ENCODE measurements at places on chromosomes 5 and 9. TPM values are rescaled to one million over a fixed set of nuclear protein-coding genes. Genes with fewer than 3 reads are reported as not detected.
A peak's percentile ranks its signal among the peaks of the same experiment; 100 is the strongest.

DNA sequence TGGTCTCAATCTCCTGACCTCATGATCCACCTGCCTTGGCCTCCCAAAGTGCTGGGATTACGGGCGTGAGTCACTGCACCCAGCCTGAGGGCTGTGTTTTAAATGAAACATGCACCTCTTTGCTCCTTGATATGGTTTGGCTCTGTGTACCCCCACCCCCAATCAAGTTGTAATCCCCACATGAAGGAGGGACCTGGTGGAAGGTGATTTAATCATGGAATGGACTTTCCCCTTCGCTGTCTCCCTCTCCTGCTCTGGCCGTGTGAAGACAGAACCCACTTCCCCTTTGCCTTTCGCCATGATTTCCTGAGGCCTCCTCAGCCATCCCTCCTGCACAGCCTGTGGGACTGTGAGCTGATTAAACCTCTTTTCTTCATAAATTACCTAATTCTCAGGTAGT, 12.5 kb upstream of the NOTCH1 start:
- DNase-seq: no peak

DNA sequence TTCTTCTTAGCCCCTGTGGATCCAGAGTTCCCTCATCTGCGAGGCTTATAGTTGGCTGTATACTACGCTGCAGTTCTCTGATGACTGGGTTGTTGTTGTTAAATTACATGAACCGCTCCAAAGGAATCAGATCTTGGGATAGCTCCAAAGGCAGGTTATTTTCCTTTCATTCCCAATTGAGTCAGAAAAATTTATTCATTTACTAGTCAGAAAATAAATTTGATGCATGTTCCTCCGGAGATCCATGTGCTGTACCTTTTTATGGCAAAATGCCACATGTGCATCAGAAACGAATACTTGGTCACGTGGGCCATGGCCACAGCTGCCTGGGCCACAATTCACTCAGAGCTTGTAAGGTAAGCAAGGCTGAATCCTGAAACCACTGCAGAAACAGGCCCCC, 304.0 kb downstream of the NR2F1-AS1 start:
- no peak for DNase-seq

DNA sequence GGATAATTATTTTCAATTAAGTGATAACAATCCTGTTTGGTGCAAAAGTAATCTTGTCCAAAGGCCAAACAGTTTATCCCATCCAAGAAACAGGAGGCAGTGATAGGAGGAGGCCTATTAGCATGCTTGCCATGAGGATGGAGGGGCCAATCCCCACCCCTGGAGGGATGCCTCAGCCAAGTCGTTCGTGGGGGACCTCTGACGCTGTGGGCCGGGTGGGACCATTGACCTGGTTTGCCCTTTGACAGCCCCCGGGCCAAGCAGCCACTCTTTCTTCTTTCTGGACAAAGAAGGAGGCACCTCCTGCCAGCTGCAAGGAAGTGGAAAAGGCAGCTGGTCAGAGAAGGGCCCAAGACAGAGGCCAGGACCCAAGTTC, 39.5 kb upstream of the GRHPR start:
- no peak for DNase-seq

DNA sequence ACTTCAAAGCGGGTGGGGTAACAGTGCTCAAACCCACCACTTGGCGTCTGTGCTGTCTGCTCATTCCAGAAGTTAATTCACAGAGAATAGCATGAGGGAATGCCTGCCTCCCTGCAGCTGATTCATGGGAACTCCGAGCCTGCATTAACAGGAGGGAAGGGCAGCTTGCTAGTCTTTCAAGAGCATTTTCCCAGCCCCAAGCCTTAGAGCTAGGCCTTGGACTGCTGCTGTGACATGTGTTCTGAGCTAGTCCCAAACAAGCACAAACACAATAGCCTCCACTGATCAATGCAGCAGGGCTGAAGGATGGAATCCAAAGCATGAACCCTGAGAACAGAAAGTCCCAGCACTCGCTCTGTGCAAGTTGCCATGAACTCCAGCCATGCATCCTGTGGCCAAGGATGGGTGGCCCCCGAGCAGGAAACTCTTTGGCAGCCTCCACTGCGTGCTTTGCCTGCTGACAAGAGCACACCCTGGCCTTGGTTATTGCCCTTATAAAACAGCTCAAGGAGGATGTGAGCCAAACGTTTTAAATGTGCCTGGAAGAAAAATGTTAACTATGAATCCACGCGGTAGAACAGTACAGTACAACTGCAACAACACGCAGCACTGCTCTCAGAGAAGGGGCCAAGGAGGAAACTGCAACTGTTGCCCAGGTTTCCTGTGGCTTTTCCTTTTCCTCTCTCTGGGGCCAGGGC, 653.1 kb upstream of the KLF4 start:
- peak; percentile 81 for DNase-seq

DNA sequence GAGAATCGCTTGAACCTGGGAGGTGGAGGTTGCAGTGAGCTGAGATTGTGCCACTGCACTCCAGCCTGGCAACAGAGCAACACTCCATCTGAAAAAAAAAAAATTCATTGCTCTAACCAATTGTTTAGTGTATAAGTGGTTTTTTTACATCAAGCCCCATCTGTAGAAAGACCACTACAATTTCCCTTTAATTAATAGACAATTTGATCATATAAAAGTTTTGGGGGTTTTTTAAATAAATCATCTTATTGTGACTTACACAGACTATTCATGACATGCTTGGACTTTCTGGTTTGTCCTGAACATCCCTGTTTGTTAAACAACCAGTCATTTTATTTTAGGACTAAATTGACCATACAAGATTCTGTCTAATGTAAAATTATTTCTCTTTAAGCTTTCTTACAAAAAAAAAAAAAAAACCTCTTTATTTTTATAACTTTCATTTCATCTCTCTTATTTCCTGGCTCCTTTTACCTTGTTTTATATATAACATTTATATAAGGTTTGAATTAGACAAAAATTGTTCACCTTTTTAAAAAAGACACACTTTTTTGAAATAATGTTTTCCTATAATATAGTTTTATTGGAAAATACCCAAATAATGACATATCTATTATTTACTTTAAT, 9.8 kb upstream of the FANCC start:
- no peak for DNase-seq

DNA sequence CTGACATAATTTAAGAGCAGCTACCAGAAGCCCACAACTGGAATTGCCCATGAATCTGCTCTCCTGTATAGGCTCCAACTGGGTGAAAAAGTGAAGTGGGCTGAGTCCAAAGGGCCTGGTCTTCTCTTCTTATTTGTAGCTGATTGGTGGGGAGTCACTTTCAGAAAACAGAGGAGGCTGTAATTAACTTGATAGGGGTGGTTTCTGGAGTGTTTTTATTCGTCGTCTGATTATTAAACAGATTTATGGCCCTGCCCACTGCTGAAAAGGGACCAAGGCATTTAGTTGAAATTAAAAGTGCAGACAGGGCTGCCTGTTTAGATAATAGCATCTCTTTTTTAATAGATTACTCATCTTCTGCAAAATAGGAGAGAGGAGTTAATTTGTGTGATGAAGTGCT, 81.0 kb upstream of the SAP30L start:
- DNase-seq: no peak

DNA sequence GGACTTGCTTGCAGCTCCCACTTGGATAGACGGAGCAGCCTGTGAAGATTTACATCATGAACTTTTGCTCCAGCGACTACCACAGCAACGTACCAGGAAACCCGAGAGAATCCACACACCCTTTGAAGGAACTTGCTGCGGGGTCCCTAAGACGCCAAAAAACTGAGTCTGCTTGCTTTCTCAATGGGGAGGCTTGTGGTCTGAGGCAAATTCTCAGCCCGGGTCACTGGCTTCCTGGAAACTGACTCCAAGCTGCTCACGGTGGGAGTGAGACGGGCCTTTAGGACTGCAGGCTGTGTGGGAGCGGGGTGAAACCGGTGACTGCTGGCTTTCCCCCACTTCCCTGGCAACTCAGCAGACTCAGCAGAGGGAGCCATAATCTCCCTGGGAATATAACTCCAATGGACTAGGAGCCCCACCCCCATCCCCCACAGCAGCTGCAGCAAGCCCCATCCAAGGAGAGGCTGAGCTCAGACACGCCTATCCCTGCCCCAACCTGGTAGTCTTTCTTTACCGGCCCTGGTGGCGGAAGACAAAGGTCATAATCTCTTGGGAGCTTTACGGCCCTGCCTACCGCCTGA, 466.0 kb downstream of the CAAP1 start:
- DNase-seq: no peak

GRCh38 chr9:37963936-37964739, 60.2 kb upstream of the SLC25A51 start:
- DNase-seq: peak; percentile 82

GRCh38 chr5:134141331-134142050, 27.0 kb downstream of the TCF7 start:
- DNase-seq: no peak

GRCh38 chr9:27633764-27634163, 60.5 kb upstream of the C9orf72 start:
- no peak for DNase-seq

GRCh38 chr5:98179791-98180755, 593.4 kb upstream of the RGMB start:
- no peak for DNase-seq

- peak; percentile 89 for DNase-seq
Observed at GRCh38 chr9:33161011-33161588, 6.0 kb downstream of the B4GALT1 start.

DNA sequence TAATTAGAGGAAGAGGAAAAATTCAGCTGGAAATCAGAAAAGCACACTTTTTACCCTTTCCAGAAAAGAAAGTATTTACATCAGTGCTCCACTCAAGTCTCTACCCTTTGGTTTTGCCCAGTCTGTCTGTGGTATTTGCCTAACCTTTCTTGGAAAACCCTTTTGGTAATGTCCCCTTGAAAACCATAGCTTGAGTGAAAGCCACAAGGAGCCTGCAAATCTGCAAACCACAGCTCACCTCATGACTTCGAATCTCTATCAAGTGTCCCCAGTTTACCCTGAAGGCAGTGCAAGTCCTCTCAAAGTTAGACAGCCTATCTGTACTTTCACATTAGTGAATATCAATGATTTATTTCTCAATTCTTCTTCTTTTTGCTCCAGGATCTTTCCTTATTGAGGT, 162.1 kb upstream of the TSLP start:
- no peak for DNase-seq

DNA sequence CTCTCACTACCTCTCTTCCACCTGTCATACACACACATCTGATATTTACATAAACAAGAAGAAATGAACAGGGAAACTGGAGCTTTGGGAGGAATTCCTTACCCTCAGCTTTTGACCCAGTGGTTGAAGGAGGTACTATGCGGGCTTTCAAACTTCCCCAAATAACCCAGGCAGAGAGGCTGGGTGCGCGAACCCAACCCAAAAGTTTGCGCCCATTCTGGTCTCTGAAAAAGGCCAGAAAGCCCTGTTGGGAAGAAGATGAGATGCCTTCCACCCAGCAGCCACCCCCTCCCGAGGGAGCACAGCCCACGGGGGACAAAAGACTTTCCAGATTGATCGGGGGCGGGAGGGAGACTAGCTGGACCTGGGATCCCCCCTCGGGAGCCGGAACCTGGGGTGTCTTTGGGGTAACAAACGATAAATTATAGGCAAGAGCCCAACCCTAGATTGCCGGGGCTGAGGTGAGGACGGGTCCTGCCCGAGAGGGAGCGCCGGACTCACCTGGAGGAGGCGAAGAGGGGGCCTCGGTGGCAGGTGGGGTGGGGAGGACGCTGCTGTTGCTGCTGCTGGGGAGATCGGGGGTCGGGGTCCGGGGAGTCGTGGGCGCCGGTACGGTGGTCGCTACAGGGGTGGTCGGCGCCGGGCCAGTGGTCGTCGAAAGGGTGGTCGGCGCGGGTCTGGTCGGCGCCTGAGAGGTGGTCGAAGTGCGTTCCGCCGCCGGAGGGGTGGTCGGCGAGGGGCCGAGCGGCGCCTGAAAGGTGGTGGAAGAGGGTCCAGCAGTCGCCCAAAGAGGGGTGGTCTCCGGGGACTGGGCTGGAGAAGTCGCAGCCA, 798 bp downstream of the MEGF9 start:
- DNase-seq: no peak

- DNase-seq: no peak
Observed at GRCh38 chr9:133669182-133669801, 33.1 kb downstream of the DBH start.

DNA sequence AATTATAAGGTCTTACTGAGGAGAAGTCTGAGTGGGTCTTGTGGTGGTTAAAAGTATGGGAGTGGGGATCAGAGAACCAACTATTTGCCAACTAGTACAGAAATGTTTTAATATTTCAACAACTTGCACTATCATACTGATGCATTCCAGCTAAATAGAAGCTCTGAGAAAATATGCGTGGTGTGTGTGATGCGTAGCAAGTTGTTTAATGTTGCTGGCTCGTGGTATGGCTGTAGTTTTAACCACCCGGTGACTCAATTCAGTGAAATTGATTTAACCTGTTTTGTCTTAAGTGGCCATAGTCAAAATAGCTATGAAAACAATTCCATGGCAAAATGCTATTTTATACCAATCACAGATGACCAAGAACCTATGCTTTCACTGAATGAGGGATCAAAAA, 176.5 kb upstream of the SLC24A2 start:
- no peak for DNase-seq

- DNase-seq: peak; percentile 77
Observed at GRCh38 chr9:115289757-115290208, 171.8 kb upstream of the TNC start.

- no peak for DNase-seq
Observed at GRCh38 chr5:142724821-142725220, 38.9 kb upstream of the FGF1 start.

DNA sequence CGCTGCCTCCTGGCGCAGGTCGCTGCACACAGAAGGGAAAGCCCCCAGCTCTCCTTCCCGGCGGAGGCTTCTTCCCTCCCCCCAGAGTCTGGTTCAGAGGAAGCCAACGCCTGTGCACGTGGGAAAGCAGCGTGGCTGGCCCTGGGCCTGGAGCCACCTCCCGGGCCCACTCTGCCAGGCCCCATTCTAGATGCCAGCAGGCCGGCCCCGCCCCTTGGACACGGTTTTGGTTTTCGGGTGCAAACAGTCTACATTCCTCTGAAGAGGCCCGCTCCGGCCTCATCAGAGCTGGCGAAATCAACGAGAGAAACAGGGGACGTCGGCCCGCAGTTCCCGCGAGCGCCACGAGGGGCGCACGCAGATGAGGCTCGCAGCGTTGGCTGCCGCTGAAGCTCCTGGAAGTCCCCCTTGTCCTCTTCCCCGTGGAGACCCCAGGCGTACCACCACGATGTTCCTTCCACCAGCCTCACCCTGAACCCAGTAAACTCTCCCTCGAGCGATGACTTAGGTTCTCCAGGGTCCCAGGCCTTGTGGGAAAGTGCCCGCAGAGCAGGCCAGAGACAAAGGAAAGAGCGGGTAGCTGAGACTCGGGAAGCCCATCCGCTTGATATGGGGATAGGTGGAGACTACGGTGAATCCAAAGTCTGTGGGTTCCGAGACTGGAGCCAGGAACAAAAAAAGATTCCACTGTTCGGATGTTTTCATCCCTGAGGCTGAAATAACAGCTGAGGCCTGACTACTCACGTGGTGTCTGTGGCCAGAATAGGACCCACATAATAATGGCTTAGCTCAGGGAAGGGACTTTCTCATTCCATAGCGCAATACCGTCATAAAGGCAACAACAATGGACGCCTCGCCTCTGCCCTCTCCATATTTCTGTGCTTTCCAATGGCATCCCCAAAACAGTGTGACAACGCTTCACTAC, 64.2 kb downstream of the KLF4 start:
- peak; percentile 89 for DNase-seq

Gene ZBED3
- 1.8 TPM for polyA plus RNA-seq

Gene ZNF300
- polyA plus RNA-seq: 1.8 TPM

Gene RALGPS1
- 5.9 TPM for polyA plus RNA-seq

Gene MARCOL
- not detected for polyA plus RNA-seq

Gene RNF183
- polyA plus RNA-seq: 1.1 TPM

Gene MRPS2
- polyA plus RNA-seq: 42.0 TPM

Gene TMOD1
- polyA plus RNA-seq: 2.7 TPM

Data from lung (tissue), 17 donors.